Activated naive CD8-positive, alpha-beta T cell treated with anti-CD3 and anti-CD28 coated beads for 36 hours (primary cell): ENCODE measurements at places on chromosomes 6 and 20. TPM values are rescaled to one million over a fixed set of nuclear protein-coding genes. Genes with fewer than 3 reads are reported as not detected.

GRCh38 chr6:159212028-159212427 lies 42.8 kb downstream of the FNDC1 start:
- H3K4me3 ChIP-seq, result no peak overlapping the region
- no peak overlapping the region for H3K27ac ChIP-seq
- H3K36me3 ChIP-seq, result no peaks in the 10 kb centered on the region
- no peaks in the 10 kb centered on the region for H3K27me3 ChIP-seq

DNA sequence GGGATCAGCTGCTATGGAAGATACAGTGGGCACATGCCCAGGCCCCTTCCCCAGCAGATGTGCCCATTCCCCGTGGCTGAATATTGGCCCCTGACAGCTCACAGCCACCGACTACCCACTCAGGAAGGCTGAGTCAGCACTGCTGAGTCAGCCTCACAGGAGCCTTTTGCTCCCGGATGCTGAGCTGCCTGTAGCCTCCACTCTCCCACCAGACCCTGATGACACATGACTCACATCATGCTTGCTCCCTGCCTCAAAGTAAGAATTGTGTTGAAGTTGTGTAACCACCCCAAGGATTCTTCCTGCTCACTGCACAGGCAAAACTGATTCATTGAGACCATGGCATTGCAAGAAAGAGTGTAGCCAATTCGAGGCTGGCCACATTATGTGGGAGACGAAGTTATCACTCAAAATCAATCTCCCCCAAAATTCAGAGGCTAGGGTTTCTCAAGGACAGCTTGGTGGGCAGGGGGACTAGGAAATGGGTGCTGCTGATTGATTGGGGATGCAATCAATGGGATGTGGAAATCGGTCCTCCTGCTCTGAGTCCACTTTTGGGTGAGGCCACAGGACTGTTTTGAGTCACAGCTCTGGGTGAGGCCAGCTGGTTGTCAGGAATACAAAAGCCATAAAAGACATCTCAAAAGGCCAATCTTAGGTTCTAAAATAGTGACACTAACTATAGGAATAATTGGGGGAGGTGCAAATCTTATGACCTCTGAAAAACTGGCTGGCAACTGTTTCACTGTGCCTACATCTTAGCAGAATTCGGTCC lies 556.6 kb upstream of the CDH4 start:
- H3K4me1 ChIP-seq, result no peaks in the 10 kb centered on the region
- no peak for DNase-seq
- no peak overlapping the region for H3K4me3 ChIP-seq
- peaks cover 25% of the 10 kb centered on the region for H3K27me3 ChIP-seq

DNA sequence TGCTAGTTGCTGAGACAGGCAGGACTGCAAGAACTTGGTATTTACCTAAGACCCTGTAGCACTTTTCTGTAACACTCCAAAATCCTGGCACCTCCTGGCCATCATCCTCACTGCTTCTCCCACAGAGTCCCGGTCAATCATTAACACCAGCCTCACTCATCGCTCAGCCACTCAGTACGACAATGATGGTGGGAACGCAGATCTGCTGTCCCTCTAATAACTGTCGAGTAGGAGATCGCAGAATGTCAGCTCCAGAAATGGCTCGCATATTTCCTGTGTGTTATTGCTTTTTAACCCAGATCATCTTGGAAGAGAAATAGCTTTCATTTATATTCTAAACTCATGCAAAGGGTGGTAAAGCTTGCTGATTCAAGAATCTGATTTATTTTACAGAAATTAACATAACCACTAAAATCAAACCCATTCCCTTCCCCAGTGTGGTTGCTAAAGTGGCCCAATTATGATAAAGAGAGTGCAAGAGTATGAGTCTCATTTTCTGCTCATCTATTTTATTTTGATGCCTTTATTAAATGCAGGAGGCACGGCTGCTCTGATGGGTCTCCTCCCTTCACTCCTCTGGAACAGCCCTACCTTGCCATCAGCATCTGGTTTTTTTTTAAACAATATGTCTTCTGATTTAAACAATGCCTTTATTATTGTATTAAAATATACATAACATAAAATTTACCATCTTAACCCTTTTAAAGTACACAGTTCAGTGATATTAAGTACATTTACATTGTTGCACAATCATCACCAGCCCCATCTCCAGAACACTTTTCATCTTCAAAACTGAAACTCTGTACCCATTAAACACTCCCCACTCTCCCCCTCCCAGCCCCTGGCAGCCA lies 28.3 kb upstream of the GGTLC1 start:
- no peak for DNase-seq
- no peaks in the 10 kb centered on the region for H3K36me3 ChIP-seq
- peaks cover 5% of the 10 kb centered on the region for H3K4me1 ChIP-seq
- no peak overlapping the region for H3K4me3 ChIP-seq
- no peak overlapping the region for H3K27ac ChIP-seq
- no peaks in the 10 kb centered on the region for H3K27me3 ChIP-seq

MYBL2 gene
- 140 TPM for total RNA-seq
